ENCODE measurements at places on chromosomes 11 and 22.

GRCh38 chr11:69178819-69179482, 23.2 kb downstream of the SMIM38 start:
- no peak for DNase-seq

DNA sequence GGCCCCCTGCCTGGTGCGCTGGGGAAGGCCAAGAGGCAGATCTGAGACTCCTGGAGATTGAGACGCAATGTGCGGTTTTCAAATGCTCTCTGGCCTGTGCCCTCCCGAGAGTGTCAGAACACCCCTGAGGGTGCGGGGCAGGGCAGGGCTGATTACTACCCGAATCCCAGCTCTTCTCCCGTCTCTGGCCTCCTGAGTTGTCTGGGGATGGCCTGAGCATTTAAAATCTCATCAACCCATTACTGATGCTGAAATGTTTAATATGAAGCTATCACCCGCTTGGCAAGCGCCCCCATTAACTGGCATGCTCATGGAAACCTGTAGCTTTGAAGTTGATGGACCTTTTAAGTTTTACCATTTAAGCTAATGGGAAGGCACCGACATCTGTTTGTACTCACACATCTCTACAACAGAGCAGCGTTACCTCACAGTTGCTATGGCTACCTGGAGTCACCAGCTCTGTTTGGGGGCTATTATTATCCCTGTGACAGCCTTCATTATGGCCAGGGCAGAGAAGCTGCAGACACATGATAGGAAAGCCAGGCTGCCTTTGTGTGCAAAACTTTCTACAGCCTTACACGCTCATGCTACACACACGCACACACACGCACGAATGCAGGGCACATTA, 3.6 kb upstream of the MB start:
- peak; percentile 16 for DNase-seq

DNA sequence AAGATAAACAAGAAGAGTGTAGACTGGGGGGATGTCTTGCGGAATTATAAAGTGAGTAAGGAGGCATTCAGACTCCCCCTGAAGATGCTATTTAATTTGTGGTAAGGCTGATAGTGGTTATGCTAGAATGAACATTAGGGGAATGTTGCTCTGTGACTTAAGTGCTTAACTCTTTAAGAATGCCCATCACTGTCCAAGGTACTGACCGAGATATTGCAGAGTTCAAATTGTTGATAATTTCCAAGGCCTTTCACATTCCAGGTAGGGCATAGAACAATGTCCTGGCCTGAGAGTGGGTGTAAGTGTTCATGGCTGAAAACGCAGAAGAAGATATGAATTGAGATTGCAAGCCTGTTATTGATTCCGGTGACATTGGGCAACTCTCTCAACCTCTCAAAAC, 90.3 kb upstream of the SEZ6L start:
- DNase-seq, result no peak

- DNase-seq, result no peak
Observed at GRCh38 chr11:10892250-10892649, 34.4 kb upstream of the ZBED5 start.

GRCh38 chr11:10304495-10305261, at the start of gene ADM:
Gene ADM (plus strand): TSS chr11:10305073. CDS start chr11:10305701, 628 bp downstream.
- peak; percentile 93 for DNase-seq

- DNase-seq, result no peak
Observed at GRCh38 chr11:13767471-13767870, 99.0 kb downstream of the FAR1 start.

DNA sequence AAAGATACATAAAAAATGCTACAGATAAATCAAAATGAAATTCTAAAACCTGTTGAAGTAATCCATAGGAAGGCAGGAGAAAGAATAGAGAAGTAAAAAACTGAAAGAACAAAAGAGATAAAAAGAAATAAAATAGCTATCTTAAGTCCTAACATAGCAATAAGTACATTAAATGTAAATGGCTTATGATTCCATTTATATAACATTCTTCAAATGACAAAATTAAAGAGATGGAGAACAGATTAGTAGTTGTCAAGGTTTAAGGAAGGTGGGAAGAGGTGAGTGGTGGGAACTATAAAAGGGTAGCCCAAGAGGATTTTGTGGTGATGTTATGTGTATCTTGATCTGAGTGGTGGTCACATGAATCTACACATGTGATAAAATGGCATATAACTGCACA, 254.8 kb downstream of the FAM76B start:
- DNase-seq, result no peak

DNA sequence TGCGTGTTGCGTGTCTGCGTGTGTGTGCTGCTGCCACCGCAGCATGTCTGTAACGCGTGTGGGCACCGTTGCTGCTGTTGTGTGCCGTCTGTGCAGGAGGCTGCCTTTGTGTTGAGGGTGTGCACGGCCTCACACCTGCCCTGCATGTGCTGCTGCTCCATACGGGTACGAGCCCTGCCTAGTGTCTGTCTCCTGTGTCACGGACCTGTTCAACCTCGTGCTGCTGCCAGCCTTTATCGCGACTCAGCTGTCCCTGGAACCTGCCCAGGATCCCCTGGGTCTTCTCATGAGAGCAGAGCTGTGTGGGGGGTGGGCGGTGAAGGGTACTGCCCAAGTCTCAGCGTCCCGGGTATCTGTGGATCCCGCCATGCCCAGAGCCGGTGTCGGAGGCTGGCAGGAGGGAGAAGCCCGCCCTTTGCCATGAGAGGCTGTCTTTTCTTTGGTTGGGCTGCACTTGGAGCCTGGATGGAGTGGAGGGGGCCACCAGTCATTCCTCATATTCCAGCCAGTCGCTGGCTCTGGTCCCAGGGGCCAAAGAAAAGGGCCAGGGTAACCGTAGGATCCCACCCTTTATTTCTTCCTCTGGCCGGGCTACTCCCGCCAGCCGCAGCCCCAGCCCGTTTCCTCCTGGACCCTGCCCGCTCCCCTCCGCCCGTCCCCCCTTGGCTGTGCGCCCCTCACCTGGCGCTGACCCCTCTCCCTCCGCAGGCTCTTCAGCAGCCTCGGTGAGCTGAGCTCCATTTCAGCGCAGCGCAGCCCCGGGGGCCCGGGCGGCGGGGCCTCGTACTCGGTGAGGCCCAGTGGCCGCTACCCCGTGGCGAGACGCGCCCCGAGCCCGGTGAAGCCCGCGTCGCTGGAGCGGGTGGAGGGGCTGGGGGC, 7.8 kb upstream of the ACR start:
- no peak for DNase-seq

- peak; percentile 22 for DNase-seq
Observed at GRCh38 chr22:17606496-17606895, 22.1 kb downstream of the ATP6V1E1 start.

- no peak for DNase-seq
Observed at GRCh38 chr22:45511847-45512261, 9.2 kb downstream of the FBLN1 start.

DNA sequence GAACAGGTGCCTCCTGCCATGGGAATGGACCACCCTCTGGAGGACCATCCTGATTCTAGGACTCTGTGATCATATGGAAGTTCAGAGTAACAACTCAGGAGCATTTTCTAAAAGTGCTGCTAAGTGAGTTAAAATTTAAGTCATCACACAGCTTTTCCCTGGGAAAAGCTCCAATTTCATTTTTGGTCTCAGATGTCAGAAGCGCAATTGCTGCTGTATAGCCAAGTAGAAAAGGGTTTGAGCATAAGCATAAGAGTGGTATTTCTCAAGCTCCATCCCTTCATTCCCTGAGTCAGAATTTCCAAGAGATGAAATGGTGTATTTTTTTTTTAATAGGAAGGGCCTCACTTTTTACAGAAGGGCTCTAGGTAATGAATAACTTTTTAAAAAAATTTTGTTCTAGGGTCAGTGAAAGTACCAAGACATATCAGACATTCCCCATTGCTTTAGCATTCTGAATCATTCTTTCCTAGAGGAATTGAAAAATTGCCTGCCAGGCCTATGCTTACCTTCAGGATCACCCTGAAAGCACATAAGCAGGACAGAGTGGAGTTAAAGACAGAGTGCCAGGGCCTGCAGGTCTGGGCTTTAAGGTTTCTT, 564.5 kb upstream of the ISX start:
- DNase-seq, result no peak

All from A673 (cell line).